Fibroblast of villous mesenchyme (primary cell): ENCODE measurements at places on chromosomes 16 and 17. TPM values are rescaled to one million over a fixed set of nuclear protein-coding genes. Genes with fewer than 3 reads are reported as not detected.

- no peak for DNase-seq
Observed at GRCh38 chr17:29102741-29103181, 59.8 kb downstream of the PIPOX start.

Gene HAS3
- total RNA-seq = 0.32 and 0.43 TPM in 2 replicates

Gene OR2C1
- total RNA-seq = not detected in 2 replicates

- no peak for DNase-seq
Observed at GRCh38 chr16:86630471-86630870, 52.1 kb downstream of the FOXL1 start.

Gene USP32
- 78.9 and 95.4 TPM in 2 replicates for total RNA-seq

- no peak for DNase-seq
Observed at GRCh38 chr16:49003992-49004391, 277.6 kb downstream of the CBLN1 start.

Gene PIGQ
- total RNA-seq = 22.0 and 33.8 TPM in 2 replicates

DNA sequence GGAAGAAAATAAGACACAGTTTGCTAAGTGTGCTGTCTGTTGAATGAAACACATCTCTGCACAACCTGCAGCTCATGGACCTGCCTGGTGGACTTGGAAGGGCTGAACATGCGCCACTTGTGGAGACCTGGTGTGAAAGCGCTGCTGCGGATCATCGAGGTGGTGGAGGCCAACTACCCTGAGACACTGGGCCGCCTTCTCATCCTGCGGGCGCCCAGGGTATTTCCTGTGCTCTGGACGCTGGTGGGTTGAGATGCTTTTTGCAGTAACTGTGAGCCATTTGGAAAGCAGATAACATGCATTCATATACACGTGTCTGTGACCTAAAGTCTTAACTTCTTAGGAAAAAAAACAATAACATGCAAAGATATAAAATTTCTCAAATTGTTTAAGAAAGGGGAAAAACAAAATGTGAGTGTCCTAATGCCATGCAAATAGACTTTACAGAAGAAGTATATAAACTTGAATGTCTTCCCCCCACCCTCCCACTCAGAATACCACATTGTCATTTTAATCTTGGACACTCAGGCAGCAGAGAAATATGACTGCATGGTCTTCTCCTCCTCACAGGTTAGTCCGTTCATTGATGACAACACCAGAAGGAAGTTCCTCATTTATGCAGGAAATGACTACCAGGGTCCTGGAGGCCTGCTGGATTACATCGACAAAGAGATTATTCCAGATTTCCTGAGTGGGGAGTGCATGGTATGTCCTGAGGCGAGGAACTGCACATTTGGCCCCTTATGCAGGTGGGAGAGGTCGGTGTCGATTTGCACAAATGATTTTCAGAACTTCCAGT is 65.6 kb downstream of the SEC14L1 start:
- DNase-seq = no peak
